ENCODE measurements at places on chromosomes 3 and 15. TPM values are rescaled to one million over a fixed set of nuclear protein-coding genes. Genes with fewer than 3 reads are reported as not detected.

CHRM5 gene
- not detected for total RNA-seq

- no peak for DNase-seq
Observed at GRCh38 chr3:154085071-154085470, 36.1 kb upstream of the ARHGEF26 start.

WDR48 gene
- 41.1 TPM for total RNA-seq

PPP1R14D gene
- 2.4 TPM for total RNA-seq

CLDN18 gene
- not detected for total RNA-seq

- DNase-seq, result no peak
Observed at GRCh38 chr3:192914848-192915247, 2.8 kb downstream of the MB21D2 start.

- no peak for DNase-seq
Observed at GRCh38 chr15:75594276-75594675, 15.2 kb upstream of the PTPN9 start.

IL17RE gene
- 82.3 TPM for total RNA-seq
